GF-D8 (cell line): ENCODE measurements at places on chromosomes 1 and 21.
A peak's percentile ranks its signal among the peaks of the same experiment; 100 is the strongest.

- DNase-seq = no peak
Measured at GRCh38 chr1:2799811-2800663, 1.5 kb downstream of the TTC34 start.

GRCh38 chr21:32257962-32258785, 20.7 kb downstream of the MIS18A start:
- peak; percentile 10 for DNase-seq

GRCh38 chr1:2546515-2547209, 9.5 kb upstream of the TNFRSF14 start:
- peak; percentile 60 for DNase-seq

- no peak for DNase-seq
Measured at GRCh38 chr1:85201340-85202091, 700 bp upstream of the SYDE2 start.

DNA sequence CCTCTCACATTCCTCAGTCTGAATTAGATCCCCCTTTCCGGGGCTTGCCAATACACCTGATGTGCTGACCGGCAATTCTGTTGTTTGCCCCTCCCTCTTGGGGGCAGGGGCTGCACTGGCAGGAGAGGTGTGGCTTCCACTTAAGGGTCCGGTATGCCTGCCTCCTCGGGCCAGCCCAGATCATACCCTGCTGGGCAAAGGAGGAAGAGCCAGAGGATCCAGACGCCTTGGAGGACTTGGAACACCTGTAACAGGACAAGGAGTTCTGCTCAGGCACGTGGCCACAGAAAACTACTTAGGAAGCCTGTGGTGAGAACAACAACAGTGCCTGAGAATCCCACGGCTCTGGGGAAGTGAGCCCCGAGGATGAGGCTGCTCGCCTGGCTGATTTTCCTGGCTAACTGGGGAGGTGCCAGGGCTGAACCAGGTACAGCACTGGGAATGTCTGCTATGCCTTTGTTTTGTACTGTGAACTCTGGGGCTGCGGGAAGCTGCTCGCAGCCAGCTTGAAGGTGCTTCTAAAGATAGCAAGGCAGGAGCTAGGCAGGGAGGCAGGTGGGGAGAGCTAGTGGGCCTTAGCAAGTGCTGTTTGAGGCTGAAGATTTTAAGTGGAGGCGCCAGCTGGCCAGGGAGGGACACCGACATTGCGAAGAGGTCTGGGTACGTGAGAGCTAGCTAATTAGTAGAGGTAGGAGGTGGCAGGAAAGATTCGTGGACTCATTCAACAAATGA, at the start of gene SMPDL3B:
Gene SMPDL3B (plus strand): TSS at position 183 of the 732 bp plus-strand sequence. CDS start 184 bp downstream, at position 367.
- DNase-seq = peak; percentile 23

- DNase-seq = no peak
Measured at GRCh38 chr1:243731974-243732625, 117.9 kb downstream of the AKT3 start.

GRCh38 chr1:234139966-234140365, 233.3 kb upstream of the COA6 start:
- DNase-seq = no peak

DNA sequence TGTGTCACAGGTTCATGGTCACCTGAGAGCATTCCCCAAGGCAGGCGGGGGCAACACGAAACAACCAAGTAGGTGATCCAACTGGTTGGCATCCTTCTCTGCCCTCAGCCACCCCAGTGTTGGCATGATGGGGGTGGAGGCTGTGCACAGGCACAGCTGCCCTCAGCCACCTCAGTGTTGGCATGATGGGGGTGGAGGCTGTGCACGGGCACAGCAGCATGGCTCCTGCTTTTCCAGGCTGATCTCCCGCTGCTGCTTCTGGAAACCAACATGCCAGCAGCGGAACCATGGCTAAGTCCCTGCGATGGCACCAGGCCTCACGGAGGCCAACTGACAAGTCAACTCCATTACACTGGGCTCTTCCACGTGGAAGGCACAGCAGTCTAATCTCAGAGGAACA, 447.8 kb downstream of the PTPRU start:
- no peak for DNase-seq

GRCh38 chr1:145990249-145990855, 6.0 kb downstream of the TXNIP start:
- no peak for DNase-seq

DNA sequence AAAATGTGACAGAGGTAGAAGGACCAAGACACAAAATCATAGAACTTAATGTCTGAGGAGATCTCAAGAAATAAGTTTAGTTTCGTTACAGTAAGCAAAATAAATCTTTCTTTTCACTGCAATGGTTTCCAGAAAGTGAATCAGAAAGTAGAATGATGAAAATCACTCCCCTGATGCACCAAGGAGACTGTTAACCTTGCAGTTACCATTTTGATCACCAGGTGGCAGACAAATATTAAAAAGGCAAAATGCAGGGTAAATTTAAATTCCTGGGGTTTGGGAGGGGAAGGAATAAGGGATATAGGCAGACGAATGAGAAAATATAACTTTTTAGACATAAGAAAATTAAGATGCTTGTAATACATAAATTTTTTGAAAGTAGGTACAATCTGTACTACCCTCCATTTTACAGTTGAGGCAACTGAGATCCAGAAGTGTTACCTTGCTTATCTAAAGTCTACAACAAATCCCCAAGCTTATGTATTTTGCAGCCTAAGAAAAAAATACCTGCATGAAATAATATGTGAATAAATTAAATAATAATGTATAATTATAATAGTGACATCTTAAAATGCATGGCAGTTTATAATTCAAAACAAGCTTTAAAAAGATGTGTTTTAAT, 253.2 kb downstream of the CRB1 start:
- DNase-seq = no peak

- DNase-seq = no peak
Measured at GRCh38 chr1:42974767-42975437, 16.2 kb upstream of the SLC2A1 start.

- no peak for DNase-seq
Measured at GRCh38 chr1:15918962-15919715, 56.8 kb downstream of the ZBTB17 start.

- peak; percentile 45 for DNase-seq
Measured at GRCh38 chr21:44907966-44908895, 12.5 kb downstream of the ITGB2 start.

DNA sequence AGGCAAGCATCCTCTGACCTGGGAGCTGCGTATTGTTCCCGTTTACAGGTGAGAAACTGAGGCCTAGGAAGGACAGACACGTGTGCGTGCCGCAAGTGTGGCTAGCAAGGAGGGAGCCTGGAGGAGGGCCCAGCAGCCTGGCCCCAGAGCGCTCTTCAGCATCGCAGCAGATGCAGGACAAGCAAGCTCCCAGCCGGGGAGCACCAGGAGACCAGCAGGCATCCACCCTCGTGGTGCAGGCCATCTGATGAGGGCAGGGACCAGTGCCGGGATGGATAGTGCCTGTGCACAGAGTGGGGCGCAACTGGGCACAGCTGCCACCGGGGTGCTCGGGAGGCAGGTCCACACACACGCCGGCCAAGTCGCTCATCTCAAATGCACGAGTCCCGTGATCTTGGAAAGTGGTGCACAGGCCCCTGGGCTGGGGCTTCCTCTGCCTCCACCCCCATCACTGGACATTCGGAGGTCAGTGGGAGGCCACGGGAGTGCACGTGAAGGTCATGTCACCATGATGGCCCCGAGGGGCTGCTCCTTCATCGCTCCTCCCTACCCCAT, 55.1 kb downstream of the COL18A1 start:
- DNase-seq = no peak

DNA sequence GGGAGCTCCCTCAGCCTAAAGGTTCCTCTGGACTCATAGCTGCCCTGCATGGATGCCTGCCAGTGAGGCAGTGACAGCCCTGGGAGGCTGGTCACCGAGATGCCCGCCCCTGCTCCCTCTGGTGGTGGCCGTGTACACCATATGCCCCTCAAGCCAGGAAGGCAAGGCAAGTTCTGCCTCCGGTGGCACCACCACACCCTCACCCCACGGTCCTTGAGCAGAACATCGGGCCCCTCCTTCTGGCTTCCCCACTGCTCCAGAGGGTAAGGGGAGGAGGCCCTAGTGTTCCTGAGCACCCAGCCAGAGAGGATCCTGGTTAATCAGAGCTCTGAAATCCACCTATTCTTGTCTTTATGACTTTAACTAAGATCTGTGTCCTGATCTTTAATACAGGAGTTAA, 1.5 kb upstream of the S100A14 start:
- no peak for DNase-seq

- DNase-seq = peak; percentile 34
Measured at GRCh38 chr1:212752252-212752933, 39.2 kb downstream of the NSL1 start.

- no peak for DNase-seq
Measured at GRCh38 chr1:214327514-214327913, 46.6 kb downstream of the SMYD2 start.

- DNase-seq = no peak
Measured at GRCh38 chr1:54463259-54464030, 57.3 kb upstream of the SSBP3 start.

DNA sequence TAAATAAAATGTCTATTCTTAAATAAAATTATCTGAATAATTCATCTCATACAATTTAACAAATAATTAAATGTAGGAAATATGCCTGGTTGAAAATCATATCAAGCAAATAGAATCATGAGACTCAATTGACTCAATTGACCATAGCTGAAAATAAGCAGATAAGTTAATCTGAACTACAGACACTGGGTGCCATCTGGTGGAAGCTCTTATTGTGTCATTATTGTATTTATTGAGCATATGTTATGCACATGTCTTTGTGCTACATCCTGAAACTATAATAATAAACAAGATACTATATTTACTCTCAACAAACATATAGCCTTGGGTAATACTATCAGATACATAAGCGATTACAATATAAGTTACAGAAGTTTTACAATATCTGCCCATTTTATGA, 41.0 kb downstream of the BRINP3 start:
- DNase-seq = no peak

DNA sequence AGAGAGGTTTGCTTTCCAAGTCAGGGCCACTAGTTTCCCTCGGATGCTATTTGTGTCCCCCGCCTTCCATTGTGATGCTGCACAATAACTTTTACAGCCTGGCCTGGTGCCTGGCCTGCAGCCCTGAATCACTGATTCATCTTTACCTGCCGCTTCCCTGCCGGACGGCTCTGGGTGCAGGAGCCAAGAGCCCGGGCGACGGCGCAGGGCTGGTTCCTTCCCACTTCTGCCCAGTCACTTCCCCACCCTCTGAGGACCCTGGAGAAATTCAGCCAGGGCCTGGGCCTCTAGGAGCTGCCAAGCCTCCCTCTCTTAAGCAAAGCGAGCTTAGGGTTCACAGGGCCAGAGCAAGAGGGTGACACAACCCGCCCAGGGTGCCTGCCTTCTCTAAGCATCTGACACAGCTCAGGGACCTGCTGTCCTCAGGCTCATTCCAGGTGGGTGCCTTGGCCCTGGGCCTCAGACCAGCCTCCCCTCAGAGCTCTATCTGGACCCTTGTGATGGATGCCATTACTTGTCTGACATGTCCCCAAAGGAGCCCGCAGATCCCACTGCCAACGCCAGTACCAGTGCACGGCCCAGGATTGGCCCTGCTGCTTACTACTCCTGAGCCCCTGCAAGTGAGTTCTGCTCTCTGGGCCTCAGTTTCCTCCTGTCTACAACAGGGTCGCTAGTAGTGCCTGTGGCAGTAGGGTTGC, 381.0 kb upstream of the VAMP3 start:
- no peak for DNase-seq

DNA sequence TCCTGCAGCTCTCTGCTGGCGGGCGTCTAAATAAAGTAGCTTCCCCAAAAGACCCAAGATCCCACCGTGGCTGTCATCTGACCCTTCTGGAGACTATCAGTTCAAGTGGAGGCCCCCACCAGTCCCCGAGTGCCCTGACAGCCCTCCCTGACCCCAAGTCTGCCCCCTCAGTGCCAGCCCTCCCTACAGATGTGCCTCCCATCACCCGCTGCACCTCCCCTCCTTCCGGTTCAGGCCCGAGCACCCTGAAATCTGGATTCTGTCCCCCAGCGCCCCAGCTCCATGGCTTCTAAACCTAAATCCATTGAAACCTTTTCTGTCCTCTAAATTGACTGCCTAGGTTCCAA, 595 bp downstream of the IL10RB start:
- DNase-seq = no peak
